ENCODE measurements at places on chromosomes 2 and 18.

- no peak for DNase-seq
These were observed 68.2 kb downstream of the PIKFYVE start for GRCh38 chr2:208334230-208334629.

GRCh38 chr18:76131738-76132137 is 363.3 kb downstream of the ZNF516 start:
- DNase-seq, result peak; percentile 23

GRCh38 chr18:31244771-31245394 is 73.1 kb upstream of the DSG1 start:
- DNase-seq, result no peak

- no peak for DNase-seq
These were observed 139.8 kb downstream of the LTBP1 start for GRCh38 chr2:33086400-33087015.

DNA sequence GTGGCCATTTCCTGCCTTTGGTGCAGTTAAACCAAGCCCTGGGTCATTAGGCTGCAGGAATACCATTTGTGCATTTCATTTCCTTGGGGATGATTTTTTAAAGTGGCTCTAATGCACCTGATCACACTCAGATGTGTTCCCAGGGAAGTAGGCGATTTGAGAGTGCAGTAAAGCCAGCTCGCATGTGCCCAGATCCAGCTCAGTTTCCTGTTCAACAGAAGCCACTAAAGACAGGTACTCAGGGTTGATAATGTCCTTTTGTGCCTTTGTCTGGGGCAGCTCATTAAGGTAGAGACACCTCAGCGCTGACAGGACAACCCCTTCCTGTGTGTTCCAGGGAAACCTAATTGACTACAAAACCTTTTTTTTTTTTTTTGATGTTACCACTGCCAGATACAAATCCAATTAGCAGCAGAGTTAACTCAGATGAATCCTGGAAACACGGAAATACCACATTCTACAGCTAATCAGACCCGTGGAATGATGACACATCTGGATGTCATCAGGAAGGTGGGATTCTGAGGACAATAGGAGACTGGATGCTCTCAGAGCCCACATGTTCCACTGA is 15.2 kb upstream of the CHRNA1 start:
- no peak for DNase-seq

DNA sequence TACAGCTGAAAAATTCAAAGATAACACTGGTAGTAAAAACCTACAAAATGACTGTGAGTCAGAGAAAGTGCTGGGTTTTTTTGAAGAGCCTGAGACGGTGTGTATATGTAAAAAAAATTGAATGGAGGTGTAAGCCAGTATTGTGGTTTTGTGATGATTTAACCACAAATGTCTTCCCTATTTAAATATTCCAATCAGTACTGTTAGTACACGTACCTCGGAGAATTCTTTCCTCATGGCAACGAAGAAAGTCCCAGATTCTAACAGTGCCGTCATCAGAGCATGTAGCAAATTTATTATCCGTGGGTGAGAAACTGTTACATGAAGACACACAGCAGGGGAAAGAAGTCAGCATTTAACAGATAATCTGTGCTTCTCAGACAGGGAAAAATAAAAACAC is 48.1 kb downstream of the WDR33 start:
- DNase-seq, result no peak

GRCh38 chr2:97754690-97755346 is 41.4 kb downstream of the ZAP70 start:
- no peak for DNase-seq

- no peak for DNase-seq
These were observed 529.1 kb upstream of the CDH7 start for GRCh38 chr18:65221736-65222135.

GRCh38 chr18:63105636-63106316 is 213.8 kb downstream of the BCL2 start:
- DNase-seq, result no peak

DNA sequence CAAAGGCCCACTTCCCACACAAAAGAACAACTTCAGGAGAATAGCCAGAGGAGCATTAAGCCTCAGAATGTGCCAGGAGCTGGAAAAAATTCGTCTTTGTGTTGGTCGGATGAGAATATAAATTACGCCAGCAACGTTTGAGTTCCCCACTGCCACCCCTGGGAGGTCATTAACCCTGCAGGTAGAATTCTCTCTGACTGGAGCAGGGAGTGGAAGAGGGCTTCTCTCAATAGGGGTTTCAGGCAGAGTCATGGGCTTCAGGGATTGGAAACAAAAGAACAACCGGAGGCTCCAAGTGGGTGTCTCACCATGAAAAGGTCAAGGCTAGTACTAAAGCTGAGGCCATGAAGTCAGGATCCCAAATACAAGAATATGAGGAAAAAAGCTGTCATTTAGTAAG is 69.0 kb upstream of the DDX18 start:
- no peak for DNase-seq

- no peak for DNase-seq
These were observed 41.6 kb downstream of the FER1L5 start for GRCh38 chr2:96683972-96684820.

- DNase-seq, result peak; percentile 19
These were observed 86.6 kb downstream of the ASB1 start for GRCh38 chr2:238513346-238513745.

DNA sequence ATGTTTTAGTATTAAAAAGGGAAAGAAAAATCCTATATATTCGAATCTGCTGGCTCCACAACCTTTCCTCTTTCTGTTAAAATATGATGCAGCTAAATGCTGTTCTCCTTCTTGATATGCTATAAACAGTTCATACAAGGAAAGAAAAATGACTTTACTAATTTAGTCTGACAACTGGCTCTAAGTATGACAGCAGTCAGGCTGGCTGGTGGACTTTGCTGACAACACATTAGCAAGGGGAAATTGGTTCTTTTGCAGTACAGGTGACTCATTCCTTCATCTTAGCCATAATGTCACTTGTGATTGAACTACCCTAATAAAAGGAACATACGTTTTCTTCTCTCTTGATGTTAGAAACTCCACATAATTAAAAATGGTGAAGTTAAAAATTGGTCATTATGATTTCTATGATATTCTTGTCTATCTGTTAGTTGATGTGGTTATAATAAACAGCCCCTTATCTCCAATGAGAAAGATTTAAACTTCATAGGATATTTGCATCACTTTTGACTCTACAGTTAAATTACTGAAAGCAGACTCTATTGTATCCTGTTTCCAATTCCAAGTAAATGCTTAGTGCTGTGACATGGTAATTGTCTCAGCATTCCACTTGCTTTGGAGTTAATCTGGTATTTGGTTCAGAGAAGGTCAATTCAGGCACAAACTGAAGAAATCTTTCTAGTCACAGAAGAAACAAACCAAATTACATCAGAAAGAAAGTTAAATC is 315.3 kb upstream of the GULP1 start:
- no peak for DNase-seq
